ENCODE measurements at places on chromosomes 12 and 14.

DNA sequence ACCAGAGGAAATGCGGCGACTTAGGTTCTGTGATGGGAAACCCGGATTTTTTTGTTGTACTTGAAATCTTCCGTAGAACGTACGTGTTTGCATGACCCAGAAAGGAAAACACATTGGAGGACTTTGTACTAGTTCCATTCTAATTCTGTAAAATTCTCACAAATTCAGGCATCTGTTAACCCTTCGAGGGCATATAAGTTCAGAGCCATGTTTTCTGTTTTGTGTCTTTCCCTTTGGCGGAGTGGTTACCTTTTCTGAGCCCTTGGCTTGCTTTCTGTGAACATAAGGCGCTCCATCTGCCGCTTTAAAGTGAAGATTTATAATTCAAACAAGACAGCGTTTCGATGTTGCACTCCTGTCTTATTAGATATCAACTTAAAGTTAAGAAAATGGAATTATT lies 34.2 kb downstream of the BICD1 start:
- no peak for DNase-seq

DNA sequence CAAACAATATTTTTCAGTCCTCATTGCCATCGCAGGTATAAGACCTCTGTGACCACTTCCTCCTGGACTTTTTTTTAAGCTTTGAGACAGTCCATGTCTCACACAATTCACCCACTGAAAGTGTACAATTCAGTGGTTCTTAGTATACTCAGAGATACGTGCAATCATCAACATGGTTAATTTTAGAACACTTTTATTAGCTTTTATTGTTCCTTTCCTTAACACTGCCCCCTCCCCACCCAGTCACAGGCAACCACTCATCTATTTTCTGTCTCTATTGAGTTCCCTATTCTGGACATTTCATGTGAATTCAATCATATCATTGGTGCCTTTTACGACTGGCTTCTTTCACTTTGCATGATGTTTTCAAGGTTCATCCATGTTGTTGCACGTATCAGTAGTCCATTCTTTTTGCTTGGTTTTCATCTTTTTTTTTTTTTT lies 16.2 kb downstream of the NCKAP5L start:
- DNase-seq = no peak

DNA sequence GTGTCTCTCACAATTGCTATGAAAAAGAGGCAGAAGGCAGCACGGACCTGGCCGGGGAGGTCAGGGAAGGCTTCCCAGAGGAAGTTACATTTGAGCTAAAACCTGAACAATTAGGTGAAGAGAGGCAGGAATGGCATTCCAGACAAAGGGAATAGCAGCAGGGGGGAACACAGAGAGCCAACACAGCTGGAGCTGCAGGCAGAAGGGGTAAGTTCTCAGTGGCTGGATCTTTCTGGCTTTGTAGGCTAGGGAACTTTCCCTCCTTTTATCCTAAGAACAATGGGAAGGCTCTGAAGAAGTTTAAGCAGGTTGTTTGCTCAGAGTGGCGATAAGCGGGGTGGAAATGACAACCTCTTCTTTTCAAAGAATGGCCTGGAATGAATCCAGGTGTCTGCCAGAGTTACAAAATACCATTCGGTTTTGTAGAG lies 100.0 kb downstream of the PRIMA1 start:
- DNase-seq = no peak

- no peak for DNase-seq
Measured at GRCh38 chr12:58583940-58584339, 336.4 kb downstream of the LRIG3 start.

DNA sequence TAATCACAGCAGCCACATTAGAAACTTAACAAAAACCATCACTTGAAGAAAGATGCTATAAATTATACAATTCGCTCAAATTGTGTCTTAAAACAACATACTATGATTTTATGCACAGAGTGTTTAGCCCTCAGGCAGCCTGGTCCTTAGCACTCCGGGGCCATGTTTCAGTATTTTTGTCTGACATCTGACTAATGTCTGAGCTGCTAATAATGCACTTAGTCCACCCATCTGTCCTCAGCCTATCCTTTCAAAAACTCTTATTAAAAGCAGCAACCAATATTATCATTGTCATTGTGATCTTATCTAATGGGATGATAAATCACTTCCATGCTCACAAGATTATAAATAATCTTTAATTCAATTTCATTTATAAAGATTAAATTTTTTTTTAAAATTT lies 602.7 kb upstream of the FOXG1 start:
- no peak for DNase-seq

DNA sequence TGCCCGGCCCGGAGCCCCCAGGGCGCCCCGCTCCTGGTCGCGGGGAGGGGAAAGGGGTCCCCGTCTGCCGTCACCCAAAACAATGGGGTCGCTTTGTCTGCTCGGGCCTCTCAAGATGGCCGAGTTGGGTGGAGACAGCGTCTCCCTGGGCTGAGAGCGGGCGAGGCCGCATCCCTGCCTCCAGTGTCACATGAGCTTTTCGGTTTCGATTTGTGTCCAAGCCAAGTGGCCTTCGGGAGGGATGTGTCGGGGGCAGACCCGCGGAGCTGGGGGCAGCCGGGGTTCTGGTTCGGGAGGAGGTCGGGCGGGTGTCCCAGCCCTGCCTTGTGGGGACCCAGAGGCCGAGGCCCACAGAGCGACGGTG lies 790 bp downstream of the DYNC1H1 start:
- DNase-seq = peak; percentile 88

GRCh38 chr14:79542121-79542520 lies 669.2 kb downstream of the DIO2 start:
- DNase-seq = no peak

DNA sequence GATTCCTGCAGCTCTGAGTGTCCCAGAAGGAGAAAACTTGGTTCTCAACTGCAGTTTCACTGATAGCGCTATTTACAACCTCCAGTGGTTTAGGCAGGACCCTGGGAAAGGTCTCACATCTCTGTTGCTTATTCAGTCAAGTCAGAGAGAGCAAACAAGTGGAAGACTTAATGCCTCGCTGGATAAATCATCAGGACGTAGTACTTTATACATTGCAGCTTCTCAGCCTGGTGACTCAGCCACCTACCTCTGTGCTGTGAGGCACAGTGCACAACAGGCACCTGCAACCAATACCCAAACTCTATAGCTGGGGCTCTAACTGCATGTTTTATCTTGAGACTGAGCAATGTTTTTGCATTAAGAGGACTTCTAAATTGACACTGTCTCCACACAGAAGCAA lies 379.2 kb upstream of the OR4E1 start:
- no peak for DNase-seq

- peak; percentile 25 for DNase-seq
Measured at GRCh38 chr14:104876251-104876699, 11.2 kb downstream of the CEP170B start.

GRCh38 chr14:88007608-88008007 lies 2.7 kb downstream of the GPR65 start:
- DNase-seq = no peak

GRCh38 chr14:77760381-77761204 lies at the start of gene SNW1:
Gene SNW1, minus strand, starts transcription at chr14:77761156. Its CDS starts 29 bp downstream, at chr14:77761127.
- DNase-seq = peak; percentile 97

DNA sequence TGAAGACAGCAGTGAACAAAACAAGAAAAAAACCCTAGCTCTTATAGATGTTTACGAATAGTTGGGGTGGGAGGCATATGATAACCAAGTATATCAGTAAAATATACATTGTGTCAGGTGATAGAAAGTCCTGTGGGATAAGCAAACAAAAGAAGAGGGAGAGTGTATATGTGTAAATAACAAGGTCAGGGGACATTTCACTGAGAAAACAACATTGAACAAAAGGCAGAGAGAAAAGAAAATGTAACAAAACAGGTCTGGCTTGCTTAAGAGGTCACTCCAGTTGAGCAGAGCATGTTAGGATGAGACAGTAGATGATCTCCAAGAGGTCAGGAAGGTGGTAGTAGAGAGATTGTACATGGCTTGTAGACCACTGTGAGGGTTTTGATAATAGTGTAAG lies 304.1 kb downstream of the ACSS3 start:
- no peak for DNase-seq

DNA sequence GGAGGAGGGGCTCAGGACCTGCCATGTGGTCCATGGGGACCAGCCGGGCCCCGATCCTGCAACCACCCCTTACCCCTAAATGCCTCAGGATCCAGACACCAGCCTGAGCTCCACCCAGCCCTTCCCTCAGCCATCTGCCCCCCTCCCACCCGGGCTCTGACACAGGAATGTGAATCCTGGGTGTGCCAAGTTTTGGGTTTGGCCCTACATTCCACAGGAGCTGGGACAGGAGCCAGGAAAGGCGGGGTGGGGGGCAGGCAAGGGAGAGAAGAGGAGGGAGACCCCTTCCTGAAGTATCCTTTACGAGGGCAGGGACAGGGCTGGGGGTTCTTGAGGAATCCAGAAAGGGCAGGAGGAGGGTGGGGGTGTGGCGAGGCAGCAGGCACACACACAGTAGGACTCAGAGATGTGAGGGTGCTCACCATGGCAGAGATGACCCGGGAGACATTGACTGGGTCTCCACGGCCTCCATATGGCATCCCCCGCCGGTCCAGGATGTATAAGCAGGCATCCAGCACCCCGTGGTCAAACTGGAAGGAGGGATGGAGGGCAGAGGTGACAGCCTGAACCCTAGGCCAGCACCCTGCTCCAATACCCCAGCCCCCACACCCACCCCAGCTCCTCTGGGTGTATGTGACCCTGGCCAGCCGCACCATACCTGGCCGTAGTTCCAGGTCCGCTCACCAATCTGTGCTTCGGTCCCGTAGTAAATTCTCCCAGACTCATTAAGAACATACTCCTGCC lies 3.5 kb downstream of the TGM1 start:
- DNase-seq = no peak

DNA sequence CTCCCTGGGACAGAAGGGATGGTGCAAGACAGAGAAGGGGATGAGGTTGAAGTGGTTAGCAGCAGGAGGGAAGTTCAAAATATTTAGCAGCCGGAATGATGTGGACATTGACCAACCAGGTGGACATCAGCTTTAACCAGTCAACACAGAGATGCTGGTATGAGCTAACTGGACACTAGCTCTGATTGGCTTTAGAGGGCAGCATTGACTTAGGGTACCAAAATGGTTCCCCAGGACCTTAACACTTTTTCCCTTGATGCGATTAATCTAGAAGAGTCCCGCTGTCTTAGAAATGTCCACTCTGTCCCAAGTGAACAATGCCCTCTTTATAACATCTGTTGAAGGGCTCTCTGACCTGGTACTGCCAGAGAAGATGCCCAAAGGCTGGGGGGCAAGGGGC lies 134.0 kb upstream of the GSC start:
- no peak for DNase-seq

- DNase-seq = no peak
Measured at GRCh38 chr14:45136399-45136798, 669 bp downstream of the FANCM start.

- peak; percentile 46 for DNase-seq
Measured at GRCh38 chr12:51009056-51009440, 17.1 kb downstream of the SLC11A2 start.

GRCh38 chr12:51225771-51226170 lies 7.9 kb upstream of the POU6F1 start:
- no peak for DNase-seq

GRCh38 chr12:103771466-103771865 lies 69.6 kb downstream of the NT5DC3 start:
- peak; percentile 58 for DNase-seq

GRCh38 chr14:68814539-68815297 lies 21.9 kb upstream of the ZFP36L1 start:
- peak; percentile 91 for DNase-seq

GRCh38 chr12:34204830-34205285 lies 182.6 kb downstream of the ALG10 start:
- DNase-seq = no peak

DNA sequence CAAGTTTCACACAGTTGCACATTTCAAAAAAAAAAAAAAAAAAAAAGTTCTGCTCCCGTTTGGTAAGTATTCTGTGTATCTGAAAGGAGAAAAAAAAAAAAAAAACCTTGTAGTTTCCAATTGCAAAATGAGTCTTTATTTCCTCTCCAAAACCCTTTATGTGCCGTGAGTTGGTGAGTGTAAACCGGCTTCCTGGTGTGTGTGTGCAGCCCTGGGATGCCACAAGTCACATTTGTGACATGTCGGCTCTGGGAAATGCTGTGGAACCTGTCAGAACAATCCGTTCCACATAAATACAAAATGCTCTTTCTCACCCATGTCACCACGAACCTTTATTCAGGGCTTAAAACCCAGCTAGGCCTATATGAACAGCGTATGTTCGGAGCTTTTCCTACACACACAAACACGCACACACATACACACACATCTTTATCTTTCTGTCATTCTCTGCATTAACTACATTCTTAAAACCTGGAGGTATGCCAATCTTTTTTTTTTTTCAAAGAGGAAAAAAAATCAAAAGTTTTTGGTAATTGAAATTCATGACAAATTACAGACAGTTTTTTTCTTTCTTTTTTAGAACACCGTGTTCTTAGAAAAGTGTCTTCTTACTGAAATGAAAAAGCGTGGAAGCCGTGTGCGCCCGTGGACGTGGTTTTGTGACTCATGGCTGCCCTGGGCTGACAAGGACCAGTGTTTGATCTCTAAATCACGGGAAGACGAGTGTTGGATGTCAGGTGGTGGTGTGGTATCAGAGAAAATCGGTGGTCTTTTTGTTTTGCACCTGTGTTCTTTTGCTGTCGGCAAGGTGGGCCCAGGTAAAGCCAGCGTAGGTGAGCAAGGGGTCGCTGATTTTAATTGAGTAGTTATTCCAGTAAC lies 612.0 kb downstream of the VRK1 start:
- DNase-seq = peak; percentile 18

DNA sequence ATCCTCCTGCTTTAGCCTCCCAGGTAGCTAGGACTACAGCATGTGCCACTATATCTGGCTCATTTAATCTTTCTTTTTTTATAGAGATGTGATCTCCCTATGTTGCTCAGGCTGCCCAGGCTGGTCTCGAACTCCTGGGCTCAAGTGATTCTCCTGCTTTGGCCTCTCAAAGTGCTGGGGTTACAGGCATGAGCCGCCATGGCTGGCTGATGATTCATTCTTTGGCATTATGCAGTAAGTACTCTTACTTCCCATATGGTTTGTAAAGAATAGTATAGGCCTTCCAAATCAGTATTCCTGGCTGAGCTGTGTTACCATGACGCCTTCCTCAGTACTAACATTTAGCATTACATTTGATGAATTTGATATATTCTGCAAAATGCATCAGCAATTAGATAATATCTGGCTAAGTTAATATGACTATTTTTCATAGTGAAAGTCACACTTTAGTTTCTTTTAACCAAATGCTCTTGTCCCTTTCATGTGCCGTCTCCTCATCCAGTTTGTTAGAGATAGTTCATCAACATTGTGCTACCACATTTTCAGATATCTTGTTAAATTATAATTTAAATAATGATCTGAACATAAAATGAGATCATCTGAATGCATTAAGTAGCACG lies 3.2 kb upstream of the MIA2 start:
- no peak for DNase-seq

- no peak for DNase-seq
Measured at GRCh38 chr12:105221583-105222283, 14.2 kb downstream of the APPL2 start.

GRCh38 chr14:98144964-98145363 lies 1127.0 kb downstream of the BCL11B start:
- DNase-seq = no peak

All from common myeloid progenitor, CD34-positive (primary cell).